ENCODE measurements at places on chromosomes 4 and X.

DNA sequence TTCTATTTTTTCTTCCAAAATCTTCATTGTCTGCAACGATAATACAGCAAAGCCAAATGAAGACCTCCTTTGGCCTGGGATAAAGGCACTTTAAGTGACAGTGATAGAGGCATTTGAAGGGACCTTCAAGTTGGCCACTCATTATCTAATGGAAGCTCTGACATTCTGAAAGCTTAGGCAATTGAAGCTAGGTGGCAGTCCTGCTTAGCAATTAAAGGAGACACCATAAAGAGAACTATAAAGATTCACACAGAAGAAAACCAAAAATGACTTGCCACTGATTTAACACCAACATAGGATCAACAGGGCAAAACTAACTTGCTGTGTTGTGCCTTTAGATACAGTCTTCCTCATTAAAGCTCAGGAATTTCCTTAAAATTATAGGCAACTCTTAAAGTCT, 103.3 kb upstream of the TSPAN7 start:
- DNase-seq: no peak

- no peak for DNase-seq
Observed at GRCh38 chr4:73193659-73194058, 64.9 kb downstream of the ANKRD17 start.

- no peak for DNase-seq
Observed at GRCh38 chr4:5662555-5662954, 45.8 kb downstream of the EVC2 start.

- no peak for DNase-seq
Observed at GRCh38 chrX:153190381-153190780, 11.3 kb downstream of the MAGEA1 start.

- DNase-seq: no peak
Observed at GRCh38 chr4:187232196-187232595, 508.5 kb upstream of the FAT1 start.

- no peak for DNase-seq
Observed at GRCh38 chr4:114272226-114272625, 292.8 kb upstream of the ARSJ start.
